Fibroblast of skin of back (primary cell): ENCODE measurements at places on chromosomes 13 and 19.

DNA sequence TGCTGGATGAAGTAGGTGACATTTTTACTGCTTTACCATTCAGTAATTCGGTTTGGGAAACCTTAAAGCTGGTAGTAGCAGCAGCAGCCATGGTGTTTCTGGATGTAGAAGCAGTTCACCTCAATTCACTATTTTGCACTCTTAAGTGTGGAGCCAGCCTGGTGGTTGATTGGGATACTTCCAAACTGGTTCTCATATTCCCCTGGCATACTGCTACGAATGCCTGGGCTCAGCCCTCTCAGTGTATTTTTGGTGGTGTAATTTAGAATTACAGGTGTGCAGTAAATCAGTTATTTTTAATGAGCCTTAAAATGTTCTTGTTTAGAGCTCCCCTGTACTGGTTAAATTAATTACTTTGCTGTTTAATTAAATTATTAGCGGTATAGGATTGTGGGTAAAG lies 12.4 kb downstream of the HNRNPM start:
- no peak for DNase-seq

DNA sequence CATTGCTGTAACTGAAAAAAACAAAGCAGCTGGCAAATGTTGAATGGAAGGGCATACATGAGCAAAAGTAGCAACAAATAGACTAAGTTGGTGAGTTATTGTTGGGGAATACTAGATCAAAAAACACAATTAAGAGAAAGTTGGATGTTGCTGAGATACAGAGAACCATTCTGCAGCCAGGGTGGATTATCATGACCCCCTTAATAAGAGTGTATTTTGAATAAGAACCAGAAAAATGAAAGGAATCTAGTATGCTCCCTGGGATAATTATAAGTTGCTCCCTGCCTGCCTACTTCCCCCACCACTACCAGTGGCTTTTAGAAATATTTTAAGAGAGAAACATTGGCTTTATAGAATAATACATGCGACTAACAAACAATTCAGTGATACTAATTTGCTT lies 14.5 kb upstream of the TRPC4 start:
- peak; percentile 21 for DNase-seq

GRCh38 chr13:113116871-113117271 lies 5.7 kb upstream of the F10 start:
- DNase-seq: no peak

DNA sequence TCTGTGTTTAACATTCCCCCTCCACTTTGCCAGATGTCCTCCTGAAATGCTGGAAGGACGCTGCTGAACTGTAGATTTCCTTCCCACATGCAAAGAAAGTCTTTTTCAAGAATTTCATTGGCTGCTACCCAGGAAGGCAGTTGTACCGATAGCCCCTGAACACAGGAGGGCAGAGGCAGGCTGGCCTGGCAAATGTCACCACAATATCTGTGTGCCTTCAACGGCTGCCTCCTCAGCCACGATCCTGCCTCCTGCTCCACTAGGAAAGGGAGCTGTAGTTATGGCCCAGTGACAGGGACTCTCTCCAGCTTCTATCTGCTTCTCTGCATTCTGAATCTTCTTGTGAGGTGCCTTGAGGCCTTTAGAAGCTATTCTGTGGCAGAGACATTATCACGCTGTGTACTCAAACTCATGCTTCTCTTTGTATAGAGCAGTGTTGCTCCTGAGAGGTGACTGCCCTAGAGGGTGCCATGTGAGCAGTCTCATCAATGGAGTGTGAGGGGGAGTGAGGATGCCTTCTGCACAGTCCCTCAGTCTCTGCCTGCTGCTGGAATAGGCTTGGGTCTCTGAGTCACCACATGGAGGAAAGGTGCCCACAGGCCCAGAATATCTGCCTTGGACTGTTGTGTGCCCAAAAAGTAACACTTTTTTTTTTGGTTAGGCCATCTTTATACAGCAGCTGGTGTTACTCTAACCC lies 279.8 kb downstream of the DNAJC15 start:
- peak; percentile 74 for DNase-seq

DNA sequence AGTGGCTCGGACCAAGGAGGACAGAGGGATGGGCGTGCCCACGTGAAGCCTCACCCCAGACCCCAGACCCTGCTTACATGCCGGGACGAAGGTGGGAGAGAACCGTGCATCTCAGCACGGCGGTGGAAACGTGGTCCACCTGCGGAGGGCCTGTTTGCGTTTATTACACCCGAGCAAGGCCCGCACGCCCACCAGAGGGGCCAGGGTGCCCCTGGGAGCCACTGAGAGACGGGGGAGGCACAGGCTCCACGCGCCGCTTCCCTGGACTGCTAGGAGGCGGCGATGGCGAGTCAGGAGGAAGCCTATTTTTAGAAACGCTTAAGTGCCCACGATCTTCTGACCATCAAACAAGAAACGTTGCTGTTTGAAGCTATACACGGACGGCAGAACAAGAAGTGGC lies 80.7 kb downstream of the ATP11A start:
- DNase-seq: no peak

DNA sequence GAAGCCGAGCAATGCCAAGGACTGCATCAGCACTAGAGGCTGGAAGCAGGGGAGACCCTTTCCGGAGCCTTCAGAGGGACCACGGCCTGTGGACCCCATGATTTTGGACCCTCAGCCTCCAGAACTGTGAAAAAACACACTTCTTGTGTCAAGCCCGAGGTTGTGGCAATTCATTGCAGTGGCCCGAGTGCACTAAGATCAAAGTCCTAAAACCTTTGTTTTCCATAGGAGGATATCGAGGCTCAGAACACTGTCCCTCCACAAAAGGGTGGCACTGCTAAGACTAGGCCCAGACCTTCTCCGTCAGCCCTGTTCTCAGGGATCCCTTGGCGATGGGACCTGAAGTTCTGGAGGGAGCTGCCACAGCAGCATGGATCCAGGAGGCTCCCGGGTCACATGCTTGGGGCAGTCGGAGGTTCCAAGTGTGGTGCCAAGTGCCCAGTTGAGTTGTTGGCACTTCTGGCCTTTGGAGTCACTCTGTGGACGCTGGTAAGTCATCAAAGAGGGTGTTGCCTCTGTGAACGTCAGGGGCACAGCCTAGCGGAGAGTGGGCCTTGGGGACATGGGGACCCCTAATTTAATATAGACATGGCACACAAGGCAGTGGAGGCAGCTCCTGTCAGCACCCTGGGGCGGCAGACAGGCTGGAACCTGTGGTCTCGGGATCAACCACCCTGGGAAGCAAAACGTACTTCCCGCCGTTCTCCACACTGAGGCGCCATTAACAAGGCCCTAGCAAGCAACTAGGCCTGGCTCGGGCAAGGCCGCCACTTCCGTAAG lies 199.2 kb downstream of the COL4A1 start:
- DNase-seq: no peak

- DNase-seq: peak; percentile 47
Observed at GRCh38 chr13:37416291-37417059, 182.1 kb downstream of the POSTN start.

DNA sequence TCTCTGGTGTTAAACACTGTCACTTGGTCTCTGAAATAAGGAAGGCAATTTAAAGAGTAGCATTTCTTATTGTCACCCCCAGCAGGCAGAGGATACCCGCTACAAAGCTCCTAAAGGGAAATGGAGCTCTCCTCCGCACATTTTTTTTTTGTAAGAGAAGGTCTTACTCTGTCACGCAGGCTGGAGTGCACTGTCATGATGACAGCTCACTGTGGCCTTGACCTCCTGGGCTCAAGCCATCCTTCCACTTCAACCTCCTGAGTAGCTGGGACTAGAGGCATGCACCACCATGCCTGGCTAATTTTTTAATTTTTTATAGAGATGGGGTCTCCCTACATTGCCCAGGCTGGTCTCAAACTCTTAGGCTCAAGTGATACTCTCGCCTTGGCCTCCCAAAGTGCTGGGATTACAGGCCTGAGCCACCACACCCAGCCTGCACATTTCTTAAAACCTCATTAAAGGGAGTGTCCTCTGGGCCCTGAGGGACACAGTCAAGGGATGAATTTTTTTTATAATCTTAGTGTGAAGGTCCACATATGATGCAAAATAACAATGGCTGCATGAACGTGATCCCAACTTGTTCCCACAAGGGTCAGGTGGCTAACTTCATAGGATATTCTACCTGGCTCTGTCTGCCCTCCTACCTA lies 32.1 kb downstream of the SLC25A30 start:
- DNase-seq: no peak

- DNase-seq: peak; percentile 48
Observed at GRCh38 chr13:39148513-39148961, 110.3 kb downstream of the NHLRC3 start.

- no peak for DNase-seq
Observed at GRCh38 chr13:112968380-112968909, 569 bp upstream of the MCF2L start.

DNA sequence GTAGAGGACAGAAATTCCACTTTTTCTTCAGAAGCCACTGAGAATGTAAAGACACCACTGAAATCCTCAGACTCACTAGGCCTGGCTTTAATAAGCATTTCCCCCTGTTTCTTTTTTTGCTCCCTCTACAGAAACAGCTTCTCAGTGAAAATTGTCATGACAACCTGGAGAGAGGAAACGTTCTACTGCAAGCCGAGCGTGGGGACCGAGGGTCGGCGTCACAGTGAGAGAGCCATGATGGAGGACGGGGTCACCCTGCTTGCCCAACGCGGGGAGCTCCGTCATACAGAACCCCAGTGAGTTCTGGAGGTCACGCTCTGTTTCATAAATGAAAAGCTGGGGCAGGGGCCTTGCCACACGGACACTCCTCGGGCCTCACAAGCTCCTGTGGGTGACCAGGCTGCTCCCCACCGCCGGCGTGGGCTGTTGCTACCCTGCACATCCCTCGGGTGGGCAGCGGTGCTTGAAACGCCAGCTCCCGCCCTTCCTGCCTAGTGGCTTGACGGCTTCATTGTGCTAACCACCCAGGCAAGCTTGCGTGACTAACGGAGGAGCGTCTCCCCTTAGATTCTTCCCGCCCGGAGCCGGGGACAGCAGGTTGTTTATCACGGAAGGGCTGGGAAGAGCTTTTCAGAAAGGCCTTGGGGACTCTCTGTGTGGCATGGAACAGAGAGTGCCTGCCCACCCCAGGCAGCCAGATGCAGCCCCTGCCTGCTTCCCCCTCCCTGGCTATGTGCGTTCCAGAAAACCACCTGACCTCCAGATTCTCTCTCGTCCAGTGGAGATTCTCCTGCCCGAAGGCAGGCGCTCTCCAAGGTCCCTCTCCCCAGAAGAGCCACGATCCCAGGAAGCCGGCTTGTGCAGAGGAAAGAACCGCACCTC lies 153.6 kb downstream of the KATNAL1 start:
- DNase-seq: peak; percentile 34

- DNase-seq: no peak
Observed at GRCh38 chr19:14473978-14474578, 1.1 kb downstream of the PTGER1 start.

GRCh38 chr19:2289714-2290435 lies 7.9 kb upstream of the PEAK3 start:
- DNase-seq: no peak

- DNase-seq: peak; percentile 100
Observed at GRCh38 chr19:38658462-38659306, 11.2 kb downstream of the ACTN4 start.

DNA sequence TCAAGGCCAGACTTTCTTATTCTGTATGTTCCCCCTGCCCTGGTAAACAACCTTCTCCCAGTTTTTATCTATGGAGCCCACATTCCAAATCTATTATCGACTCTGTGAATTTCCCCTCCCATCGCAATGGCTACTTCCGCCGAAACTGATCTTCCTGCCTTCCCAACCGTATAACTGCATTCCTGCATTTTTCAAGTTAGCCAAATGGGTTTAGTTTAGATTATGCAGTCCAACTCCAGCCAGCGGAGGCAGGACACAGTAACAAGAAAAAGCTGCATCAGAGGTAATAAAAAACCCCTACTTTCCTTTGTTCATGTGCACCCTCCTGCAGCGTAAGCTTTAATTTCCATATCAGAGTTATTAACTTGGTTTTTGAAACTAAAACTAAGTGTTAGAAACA lies 112.2 kb upstream of the ZNF91 start:
- no peak for DNase-seq

DNA sequence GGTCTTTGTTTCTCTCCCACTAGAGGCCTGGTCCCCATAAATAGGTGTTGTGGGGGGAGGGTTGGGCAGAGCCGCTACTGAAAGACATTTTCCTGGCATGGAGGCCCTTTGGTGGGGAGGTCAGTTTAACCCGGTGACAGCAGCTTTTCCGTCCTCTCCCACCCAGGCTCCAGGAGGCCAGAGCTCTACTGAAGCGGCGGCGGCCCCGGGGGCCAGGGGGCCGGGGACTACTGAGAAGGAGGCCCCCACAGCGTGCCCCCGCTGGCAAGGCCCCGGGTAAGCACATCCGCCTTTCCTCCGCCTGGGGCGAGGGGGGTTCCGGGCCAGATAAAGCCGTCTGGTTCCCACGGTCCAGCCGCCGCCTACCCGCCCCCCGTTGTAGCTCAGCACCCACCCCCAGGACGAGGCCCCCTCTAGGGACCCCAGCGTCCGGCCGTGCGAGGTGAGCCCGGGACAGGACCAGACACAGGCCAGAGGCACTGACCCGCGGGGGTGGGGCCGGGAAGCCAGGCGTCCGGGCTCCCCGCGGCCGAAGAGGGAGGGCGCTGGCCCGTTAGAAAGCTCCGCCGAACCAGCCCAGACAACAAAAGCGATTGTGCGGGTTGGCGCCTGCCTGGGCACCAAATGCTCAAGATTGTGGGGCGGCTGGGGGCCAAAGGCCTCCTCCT lies 1.1 kb upstream of the LTBP4 start:
- no peak for DNase-seq

DNA sequence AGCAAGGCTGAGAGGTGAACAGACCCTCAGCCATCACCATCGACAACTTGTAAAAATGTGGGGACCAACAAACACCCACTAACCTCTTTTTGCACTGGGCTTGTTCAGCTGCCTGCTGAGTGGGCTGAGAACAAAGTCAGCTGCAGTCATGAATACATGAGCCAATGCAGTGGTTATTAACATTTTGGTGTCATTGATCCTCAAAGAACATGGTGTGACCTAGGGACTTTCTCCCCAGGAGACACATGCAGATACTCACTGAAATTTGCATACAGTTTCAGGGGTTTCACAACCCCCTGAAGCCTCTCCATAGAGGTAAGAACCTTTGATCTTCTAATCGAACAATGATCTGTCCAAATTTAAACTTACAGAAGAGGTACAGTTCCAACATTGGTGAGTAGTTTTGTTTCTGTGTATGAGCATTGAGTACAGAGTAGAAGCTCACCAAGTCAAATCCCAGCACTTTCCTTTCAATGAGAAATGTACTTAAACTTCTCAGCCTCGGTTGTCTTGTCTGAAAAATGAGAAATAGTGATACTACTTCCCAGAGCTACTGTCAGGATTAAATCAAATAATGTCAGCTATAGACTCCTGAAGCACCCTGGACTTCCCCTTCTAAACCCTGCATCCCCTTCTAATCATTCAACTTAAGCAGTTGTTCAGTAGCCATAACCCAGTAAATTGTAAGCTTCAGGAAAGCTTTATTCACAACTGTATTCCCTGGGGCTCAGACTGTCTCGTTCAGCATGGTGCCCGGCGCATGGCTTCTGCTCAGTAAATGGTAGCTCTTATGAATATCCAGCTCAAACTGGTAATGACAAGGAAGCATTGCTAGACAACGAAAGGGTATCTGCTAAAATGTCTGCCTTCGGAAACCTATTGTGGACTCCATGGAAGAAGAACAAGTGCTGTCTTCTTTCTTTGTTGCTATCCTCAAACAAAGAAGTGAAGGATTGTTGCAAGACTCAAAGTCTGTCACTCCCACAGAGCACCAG lies 148.7 kb downstream of the FOXO1 start:
- DNase-seq: no peak
